ENCODE measurements at places on chromosomes 3 and 15. TPM values are rescaled to one million over a fixed set of nuclear protein-coding genes. Genes with fewer than 3 reads are reported as not detected.

GRCh38 chr3:138440121-138440521 lies 5.7 kb downstream of the ESYT3 start:
- DNase-seq = no peak

DNA sequence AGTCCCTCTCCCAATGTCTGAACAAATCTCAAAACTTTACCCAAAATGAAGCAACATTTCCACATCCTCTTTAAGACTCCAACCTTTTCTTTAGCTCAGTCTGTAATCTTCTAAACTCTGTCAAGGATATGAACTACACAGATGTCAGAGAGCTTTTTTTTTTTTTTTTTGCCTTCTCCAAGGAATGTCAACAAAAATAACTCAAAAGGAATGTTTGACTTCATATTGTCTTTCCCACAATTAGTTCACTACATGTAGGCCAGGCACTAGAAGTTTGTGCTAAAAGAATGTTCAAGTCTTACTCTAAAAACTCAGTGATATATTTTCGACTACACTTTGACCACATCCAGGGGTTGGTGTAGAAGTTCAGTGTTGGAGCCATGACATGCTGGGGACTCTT lies 37.1 kb downstream of the ADAMTS9 start:
- DNase-seq = no peak

DNA sequence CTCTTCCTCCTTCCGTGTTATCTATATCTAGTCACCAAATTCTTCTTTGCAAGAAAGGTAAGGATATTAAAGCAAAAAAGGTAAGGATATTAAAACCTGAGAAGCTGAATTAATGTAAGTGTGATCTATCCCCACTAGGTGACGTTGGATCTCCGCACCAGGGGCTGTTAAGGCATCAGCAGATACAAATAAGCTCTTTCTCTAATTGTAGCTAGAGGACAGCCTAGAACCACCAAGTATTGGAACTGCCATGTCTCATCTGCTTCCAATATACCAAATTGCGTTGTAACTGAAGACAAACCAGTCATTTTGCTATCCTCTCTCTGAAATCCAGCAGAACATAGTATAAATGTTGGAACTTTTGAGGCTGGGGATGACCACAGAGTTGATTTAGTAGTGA lies 471.2 kb upstream of the TGFBR2 start:
- no peak for DNase-seq

DNA sequence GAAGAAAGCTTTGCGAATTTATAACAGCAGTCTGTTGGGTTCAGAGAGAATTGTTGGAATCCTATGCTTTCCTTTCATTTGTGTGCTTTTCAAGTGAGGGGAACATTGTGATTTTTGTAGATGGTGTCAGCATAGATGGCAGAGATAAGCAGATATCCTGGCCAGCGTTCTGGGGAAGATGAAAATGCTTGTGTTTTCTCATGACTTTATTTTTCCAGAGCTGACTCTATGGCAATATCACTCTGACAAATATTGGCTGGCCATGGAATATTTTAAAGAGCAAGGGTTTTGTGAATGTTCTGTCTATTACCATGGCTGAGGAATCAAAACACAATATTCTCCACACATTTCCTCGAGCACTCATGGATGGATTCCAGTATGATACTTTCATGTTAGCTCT lies 108.8 kb downstream of the MITF start:
- no peak for DNase-seq

GRCh38 chr3:143002083-143002712 lies 828 bp downstream of the U2SURP start:
- DNase-seq = no peak

DNA sequence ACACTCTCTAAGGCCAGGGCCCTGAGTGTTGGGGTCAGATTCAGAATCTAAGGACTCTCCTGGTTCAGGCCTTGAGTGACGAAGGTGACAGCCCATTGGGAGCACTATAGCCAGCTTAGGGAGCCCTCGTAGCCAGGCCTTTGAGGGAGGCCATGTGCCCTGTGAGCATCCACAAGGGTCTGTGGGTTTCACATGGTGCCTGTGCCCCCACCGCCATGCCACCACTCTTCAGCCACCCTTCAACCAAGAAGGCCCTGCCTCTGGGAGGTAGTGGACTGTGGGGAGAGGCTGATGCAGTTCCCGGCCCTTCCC lies 37.5 kb downstream of the TSPAN3 start:
- no peak for DNase-seq

DNA sequence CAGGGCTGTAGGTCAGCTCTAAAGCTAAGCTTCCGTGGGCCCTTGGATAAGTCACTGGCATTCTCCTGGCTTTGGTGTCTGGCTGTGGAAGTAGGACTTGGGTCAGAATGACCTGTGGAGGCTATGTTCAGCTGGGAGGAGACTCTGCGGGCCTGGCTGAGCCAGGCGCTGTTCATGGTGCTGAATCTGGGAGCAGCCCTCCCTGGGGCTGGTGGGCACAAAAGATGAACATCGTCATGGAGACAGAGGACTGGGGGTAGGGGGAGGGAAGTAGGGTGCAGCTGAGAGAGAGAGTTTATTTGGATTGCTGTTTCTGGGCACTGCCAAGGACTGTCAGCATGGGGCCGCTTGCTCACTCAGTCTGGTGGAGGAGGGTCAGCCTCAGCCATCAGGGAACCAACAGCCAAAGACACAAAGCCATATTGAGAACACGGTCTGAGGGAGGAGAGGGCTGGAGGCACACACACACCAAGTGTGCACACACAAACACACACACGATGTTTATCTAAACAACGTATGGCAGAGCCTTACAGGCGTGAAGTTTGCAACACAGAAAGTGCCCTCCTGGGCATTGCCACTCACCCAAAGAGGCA lies 120.7 kb upstream of the LINGO1 start:
- DNase-seq = peak; percentile 90

GRCh38 chr3:24725514-24726255 lies 231.0 kb upstream of the THRB start:
- no peak for DNase-seq

ACKR2 gene
- not detected for total RNA-seq

VGLL3 gene
- 1.8 TPM for total RNA-seq

AP3B2 gene
- total RNA-seq = 0.97 TPM
